Fibroblast of skin of left biceps (primary cell): ENCODE measurements at places on chromosomes 5 and 9.

GRCh38 chr5:154358516-154359220, 87.1 kb upstream of the SAP30L start:
- DNase-seq: no peak

GRCh38 chr5:133347039-133347438, 265.3 kb downstream of the FSTL4 start:
- DNase-seq: no peak

GRCh38 chr5:170151097-170151831, 45.6 kb downstream of the FOXI1 start:
- peak; percentile 30 for DNase-seq

GRCh38 chr5:41406424-41406823, 104.0 kb downstream of the PLCXD3 start:
- DNase-seq: no peak

DNA sequence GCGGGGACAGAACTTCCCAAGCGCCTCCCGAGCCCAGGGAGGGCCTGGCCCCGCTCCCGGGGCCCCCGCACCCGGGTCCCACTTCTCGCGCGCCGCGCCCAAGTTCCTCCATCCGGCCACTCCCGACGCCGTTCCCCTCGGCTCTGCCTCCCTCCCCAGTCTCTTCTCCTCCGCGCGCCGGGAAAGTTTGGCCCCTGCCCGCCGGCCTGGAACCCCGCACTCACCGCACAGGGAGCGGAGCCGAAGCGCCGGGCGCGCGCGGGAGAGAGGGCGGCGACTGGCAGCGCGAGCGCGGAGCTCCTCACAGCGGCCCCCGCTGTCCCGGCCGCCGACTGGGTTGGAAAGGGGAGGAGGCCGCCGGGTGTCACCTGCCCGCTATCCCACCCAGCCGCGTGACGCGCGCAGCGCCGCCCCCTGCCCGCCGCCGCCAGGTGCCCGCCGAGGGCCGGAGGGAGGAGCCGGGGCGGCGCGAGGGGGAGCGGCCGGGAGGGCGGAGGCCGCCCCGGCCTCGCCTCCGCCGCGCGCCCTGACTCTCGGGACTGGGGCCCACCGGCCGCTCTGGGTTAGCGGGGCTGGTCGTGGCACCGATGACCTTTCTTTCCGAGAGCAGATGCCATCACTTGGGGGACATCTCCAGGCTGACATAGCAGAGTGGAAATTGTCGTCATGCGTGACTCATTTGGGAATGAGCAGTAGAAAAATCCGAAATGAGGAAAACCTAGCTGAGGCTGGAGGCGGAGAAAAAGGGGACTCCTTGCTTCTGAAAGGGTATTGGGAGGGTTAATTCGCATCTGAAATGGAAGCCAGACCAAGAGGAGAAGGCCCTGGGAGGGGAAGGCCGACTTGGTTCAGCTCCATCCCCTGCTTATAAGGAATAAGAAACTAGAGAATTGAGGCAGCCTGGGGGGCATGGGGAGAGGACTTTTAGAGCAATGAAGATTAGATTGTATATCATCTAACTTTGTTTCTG, at the start of gene ELOVL7:
TSS of gene ELOVL7 (minus strand) at position 334 of the 970 bp plus-strand sequence. CDS start 56,872 bp downstream, outside the sequence.
- DNase-seq: no peak

DNA sequence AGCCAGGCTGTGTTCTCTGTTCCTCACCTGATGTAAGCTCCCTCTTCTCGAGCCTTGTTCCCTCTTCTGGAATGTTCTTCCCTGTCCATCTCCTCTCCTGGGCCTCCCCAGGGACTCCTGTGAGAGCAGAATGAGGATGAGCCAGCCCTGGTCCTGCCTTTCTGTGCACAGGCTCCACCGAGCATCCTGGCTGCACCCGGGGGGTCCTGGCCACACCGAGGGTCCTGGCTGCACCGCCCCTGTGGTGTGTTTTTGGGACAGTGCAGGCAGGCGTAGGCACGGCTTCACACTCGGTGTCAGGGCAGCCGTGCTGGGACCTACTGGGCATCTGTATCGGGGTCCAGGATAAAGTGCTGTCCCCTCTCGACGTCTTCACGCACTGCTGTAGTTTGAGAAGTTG, 17.8 kb downstream of the FBXW5 start:
- no peak for DNase-seq

- DNase-seq: no peak
These were observed 9.5 kb upstream of the TIFAB start for GRCh38 chr5:135461481-135462151.

DNA sequence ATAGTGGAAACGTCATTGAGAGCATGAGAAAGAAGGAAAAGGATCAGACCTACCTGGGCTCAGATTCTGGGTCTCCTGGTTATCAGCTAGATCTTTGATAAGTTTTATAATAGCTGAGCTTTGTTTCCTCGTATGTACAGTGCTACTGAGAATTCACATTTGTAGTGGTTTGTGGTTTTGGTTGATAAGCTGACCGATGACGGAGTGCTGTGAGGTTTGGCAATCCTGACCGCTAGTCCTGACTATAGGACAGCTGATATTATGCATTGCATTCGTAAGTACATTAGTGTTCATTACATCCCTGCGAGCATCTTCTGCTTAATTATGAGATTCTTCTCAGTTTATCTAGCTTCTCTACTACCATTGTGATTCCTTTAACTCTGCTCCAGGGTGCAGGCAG, 190.7 kb upstream of the SLC27A6 start:
- no peak for DNase-seq

DNA sequence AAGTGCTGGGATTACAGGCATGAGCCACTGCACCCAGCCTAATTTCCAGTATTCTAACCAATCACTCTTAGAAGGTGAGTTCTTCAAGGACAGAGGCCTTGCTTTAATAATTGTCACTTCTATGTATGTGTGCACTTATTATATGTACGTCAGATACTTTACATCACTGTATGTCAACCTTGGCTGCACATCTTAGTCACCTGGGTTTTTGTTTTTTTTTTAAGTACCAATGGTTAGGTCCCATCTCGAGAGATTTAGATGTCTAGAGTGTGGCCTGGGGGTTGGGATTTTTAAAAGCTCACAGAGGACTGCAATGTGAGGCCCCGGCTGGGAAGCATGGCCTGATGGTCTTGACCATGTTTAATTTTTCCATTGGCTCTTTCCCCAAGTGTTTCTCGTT, 9.9 kb upstream of the GM2A start:
- DNase-seq: no peak

DNA sequence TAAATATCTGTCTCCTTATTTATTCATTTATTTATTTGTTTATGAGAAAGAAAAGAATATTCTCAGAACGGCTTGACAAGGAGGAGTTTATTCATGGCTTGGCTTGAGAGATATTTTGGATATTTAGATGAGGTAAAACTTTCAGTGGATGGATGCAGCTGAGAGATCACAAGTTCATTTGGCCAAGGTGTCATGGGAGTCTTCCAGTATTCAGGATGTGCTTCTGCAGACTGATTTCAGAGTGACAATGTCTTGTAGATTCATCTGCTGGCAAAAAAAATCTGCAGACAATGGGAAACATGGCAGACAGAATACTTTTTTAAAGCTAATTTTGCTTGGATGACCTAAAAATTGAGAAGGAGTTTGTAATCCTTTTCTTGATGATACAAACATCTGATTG, 38.5 kb downstream of the XRCC4 start:
- DNase-seq: no peak

- DNase-seq: no peak
These were observed 3.6 kb downstream of the B4GALT1 start for GRCh38 chr9:33163433-33164137.

DNA sequence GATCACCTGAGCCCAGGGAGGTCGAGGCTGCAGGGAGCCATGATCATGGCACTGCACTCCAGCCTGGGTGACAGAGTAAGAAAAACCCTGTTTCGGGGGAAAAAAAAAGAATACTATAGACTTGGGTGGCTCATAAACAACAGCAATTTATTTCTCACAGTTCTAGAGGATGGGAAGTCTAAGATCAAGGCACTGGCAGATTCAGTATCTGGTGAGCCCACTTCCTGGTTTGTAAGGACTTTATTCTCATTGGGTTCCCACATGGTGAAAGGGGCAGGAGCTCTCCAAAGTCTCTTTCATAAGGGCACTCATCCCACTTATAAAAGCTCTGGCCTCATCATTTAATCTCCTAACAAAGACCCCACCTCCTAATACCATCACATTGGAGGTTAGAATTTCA, 8.7 kb downstream of the HINT1 start:
- DNase-seq: no peak

DNA sequence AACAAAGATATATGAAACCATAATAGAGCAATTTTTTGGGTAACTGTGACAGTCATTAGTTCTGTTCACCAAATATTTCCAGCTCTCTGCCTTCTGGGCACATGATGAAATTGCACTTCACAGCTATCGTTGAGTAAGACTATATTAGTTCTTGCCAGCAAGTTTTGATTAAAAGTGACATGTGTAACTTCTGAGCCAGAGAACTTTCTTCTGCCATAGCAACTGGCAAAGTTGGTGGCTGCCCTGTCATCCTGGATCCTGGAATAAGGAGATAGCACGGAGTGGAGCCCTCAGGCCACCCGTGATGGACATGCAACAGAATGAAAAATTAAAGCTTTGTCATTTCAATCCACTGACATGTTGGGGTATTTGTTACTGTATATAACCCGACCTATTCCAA, 194.4 kb upstream of the VCAN start:
- no peak for DNase-seq

DNA sequence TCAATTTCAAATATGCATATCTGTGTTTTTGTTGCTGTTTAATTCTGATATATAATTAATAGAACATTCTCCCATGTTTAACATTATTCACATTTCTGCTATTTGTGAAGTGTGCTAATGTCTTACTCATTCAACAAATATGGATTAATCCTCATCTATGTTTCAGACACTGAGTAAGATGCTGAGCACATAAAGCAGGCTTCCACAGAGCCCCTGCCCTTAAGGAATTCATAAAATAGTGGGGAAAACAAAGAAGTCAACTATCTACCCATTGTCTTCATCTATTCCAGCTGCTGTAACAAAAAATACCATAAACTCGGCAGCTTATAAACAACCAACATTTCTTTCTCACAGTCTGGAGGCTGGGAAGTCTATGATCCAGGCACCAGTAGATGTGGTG, 333.3 kb downstream of the SEMA5A start:
- no peak for DNase-seq

DNA sequence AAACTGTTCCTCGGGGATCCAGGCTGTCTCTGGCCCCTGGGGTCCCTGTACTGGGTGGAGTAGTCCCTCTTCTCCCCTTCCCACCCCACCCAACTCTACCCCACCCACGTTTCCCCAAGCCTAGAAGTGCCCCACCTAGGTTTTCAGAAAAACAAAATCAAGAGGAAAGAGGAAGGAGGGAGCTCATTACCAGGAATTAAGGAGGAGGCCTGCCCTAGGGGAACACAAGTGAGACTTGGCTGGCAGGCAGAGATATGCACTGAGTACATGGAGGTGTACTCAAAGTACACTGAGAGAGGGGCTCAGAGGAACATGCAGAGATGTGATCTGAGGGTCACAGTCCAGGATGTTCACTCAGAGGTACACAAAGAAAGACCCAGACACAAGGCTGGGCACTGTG, 10.2 kb downstream of the AQP3 start:
- DNase-seq: no peak

DNA sequence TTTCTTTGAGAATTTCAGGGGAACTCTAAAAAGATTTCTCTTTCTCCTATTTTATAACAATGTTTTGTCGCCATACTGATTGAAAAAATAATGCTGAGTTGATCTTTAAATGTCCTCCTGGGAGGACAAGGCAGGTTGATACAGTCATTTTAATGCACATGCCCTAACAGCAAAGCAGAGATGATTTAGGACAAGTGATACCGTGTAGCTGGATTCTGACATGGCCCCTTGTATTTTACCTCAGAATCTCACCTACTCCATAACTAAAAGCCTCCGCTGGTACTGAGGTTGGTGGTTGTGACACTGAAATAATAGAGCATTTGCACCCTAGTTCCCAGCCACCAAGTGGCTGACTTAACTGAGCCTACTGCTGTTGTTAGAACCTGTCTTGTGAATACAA, 811 bp upstream of the LRRTM2 start:
- DNase-seq: no peak

GRCh38 chr9:89654025-89654662, 49.3 kb downstream of the GADD45G start:
- DNase-seq: no peak

DNA sequence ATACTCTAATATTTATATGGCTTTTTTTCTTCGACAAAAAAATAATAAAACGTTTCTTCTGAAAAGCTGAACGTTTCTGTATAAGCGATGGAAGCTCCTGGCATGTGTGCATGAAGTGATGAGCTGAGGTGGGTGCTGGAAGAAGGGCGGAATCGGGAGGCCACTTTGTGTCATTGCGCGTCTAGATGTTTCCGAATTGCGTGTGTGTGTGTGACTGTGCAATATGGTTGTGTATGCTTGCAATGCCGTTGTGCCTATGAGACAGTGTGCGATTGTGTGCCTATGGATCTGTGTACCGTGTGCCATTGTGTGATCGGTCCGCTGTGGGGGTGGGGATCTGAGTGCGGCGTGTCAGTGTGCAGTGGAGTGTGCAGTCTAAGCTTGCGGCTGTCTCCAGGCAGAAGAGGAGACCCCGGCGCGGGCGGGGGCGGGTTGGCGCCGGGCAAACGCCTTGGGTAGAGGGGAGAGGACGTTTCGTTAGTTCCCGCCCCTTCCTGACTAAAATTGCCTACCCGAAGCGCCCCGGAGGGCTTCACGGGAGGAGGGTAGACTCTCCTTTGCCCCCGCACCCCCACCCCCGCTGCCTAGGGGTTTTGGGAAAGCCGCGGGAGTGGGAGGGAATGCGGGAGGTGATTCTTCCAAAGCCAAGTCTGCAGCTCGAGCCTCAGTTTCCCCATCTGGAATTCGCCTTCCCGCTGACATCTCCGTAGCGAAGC, 24.2 kb downstream of the PCDHGC5 start:
- DNase-seq: no peak

- no peak for DNase-seq
These were observed 352.3 kb downstream of the PTPRD start for GRCh38 chr9:10260501-10260900.

DNA sequence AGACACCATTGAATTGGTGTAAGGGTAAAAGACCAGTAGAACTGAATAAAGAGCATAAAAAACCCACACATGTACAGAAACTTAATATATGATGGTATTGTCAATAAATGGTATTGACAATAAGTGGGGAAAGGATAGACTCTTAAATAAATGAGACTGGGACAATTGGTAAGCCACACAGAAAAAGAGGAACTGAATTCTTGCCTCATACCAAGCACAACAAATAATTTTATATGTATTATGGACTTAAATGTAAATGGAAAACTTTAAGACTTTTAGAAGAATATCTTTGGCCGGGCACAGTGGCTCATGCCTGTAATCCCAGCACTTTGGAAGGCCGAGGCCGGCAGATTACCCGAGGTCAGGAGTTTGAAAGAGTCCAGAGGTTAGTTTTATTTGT, 37.9 kb upstream of the PPP2CA start:
- DNase-seq: no peak
